HCT116 (cell line): ENCODE measurements at places on chromosomes 1 and 21. TPM values are rescaled to one million over a fixed set of nuclear protein-coding genes. Genes with fewer than 3 reads are reported as not detected.

GRCh38 chr21:45226540-45227326 is 61.0 kb downstream of the POFUT2 start:
- DNase-seq: no peak

- DNase-seq: no peak
Measured at GRCh38 chr1:231188072-231188471, 26.2 kb downstream of the TRIM67 start.

GRCh38 chr1:191695865-191696264 is 462.4 kb upstream of the RGS18 start:
- DNase-seq: no peak

GRCh38 chr1:84344286-84344685 is 42.8 kb downstream of the SAMD13 start:
- DNase-seq: no peak

GRCh38 chr1:25031601-25031965 is 101.5 kb upstream of the RUNX3 start:
- DNase-seq: no peak

- no peak for DNase-seq
Measured at GRCh38 chr21:39149882-39150281, 33.4 kb downstream of the PSMG1 start.

Gene S100A1
- 0.30 TPM for total RNA-seq

Gene TPM3
- 457 TPM for total RNA-seq

Gene TLR5
- total RNA-seq: 1.2 TPM
